ENCODE measurements at places on chromosomes 7 and 10.

DNA sequence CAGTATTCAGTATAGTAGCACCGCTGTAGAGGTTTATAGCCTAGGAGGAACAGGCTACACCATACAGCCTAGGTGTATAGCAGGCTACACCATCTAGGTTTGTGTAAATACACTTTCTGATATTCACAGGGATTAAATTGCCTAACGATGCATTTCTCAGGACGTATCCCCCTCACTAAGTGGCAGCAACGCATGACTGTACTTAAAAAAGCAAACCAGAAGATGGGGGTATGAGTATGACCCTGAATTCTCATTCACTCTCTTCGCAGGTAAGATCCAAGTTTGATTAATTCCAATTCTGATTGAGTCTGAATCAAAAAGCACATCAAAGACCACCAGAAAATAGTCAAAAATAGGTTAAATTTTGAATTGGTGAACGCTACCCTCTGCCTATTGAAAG is 972 bp downstream of the ORC5 start:
- no peak for DNase-seq

GRCh38 chr7:69878591-69878990 is 280.3 kb downstream of the AUTS2 start:
- DNase-seq, result no peak

DNA sequence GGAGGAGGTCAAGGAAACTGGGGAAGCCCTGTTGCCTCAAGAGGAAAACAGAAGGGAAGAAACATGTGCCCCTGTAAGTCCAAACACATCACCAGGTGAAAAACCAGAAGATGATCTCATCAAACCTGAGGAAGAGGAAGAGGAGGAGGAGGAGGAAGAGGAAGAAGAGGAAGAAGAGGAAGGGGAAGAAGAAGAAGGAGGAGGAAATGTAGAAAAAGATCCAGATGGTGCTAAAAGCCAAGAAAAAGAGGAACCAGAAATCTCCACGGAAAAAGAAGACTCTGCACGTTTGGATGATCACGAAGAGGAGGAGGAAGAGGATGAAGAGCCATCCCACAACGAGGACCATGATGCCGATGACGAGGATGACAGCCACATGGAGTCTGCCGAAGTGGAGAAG is 82.7 kb upstream of the SAMD8 start:
- no peak for DNase-seq

DNA sequence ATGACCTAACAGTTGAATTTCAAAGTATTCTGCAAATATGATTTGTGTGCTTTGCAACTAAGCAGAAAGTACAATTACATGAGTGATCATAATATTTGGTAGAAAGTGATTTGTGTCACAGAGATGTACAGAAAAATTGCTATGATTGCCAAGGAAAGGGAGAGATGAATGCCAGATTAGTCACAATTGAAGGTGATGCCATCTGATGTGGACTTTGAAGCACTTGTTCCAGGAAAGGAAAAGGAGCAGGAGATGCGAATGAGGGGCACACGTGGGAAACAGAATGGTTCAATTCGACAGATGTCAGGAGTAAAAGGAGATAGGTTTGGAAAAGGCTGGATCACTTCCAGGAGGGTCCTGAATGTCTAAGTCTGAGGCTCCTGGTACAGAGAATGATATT is 153.1 kb upstream of the LAMB4 start:
- no peak for DNase-seq

- DNase-seq, result no peak
Observed at GRCh38 chr7:81604075-81604807, 165.6 kb downstream of the HGF start.

GRCh38 chr7:82926477-82926876 is 236.2 kb downstream of the PCLO start:
- DNase-seq, result no peak

DNA sequence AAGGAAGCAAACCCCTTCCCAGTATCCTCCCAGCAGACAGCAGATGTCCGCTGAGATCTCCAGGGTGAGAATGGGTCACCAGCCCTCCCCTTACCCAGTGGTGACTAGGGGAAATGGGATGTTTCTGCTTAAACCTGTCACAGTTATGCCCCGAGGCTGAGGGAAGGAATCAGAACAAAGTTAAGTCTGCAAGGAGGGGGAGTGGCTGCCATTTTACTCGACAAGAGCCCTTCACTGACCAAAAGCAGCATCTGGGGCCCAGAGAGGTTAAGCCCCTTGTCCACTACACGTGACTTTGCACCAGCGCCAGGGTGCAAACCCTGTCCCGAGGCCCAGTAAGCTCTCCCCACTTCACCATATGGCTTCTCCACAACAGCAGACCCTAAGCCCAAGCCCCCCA is 4.6 kb upstream of the NANOS1 start:
- no peak for DNase-seq

- no peak for DNase-seq
Observed at GRCh38 chr7:139646566-139646965, 123.1 kb downstream of the CLEC2L start.

- DNase-seq, result peak; percentile 62
Observed at GRCh38 chr10:97325754-97326153, 6.7 kb downstream of the FRAT1 start.

GRCh38 chr10:6086375-6087233 is 2.2 kb upstream of the RBM17 start:
- peak; percentile 93 for DNase-seq

DNA sequence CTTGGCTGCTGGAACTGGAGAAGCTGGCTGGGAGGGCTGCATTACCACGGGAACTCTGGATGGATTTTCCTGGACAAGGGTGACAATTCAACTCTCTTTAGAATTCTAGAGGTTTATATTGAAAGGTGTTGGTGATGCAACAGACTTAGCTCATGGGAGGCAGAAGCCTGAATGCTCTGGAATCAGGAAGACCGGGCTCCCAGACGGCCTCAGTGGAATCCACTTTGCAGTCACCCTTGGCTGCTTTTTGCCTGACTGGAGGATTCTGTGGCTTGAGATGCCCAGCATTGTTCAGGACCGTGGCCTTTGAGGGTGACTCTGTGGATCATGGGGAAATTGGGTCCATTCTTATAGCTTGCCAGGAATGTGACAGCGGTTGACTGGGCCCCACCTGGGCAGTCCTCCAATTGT is 32.3 kb downstream of the PYROXD2 start:
- DNase-seq, result no peak

GRCh38 chr7:90708841-90709317 is 112.8 kb downstream of the CDK14 start:
- no peak for DNase-seq

DNA sequence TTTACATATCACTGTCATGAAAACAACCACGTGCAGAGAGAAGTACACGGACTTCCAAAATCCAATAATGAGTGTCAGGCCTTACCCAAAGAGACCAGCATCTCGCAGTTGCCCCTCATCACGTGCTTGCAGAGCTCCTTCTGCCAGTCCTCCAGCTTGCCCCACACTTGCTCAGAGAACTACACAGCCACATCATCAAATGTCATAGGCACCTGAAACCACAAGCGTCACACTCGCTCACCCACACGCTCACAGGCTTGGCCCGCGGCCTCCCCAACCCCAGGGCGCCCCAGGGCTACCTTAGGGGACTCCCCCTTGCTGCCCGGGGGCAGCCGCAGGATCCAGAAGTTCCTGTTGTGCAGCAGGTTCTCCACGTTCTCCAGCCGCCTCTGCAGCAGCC is 123.4 kb upstream of the ZNF746 start:
- DNase-seq, result no peak

GRCh38 chr10:6215683-6216484 is 13.2 kb downstream of the PFKFB3 start:
- DNase-seq, result no peak

- no peak for DNase-seq
Observed at GRCh38 chr10:24678757-24679156, 44.9 kb downstream of the ARHGAP21 start.

- no peak for DNase-seq
Observed at GRCh38 chr10:31464552-31464951, 145.5 kb downstream of the ZEB1 start.

GRCh38 chr10:45491061-45491460 is 117.0 kb downstream of the ALOX5 start:
- DNase-seq, result no peak

GRCh38 chr10:121385136-121385535 is 213.1 kb downstream of the FGFR2 start:
- no peak for DNase-seq

- no peak for DNase-seq
Observed at GRCh38 chr7:26162431-26162830, 10.4 kb downstream of the NFE2L3 start.

- no peak for DNase-seq
Observed at GRCh38 chr10:100148353-100149211, 37.2 kb downstream of the ERLIN1 start.

DNA sequence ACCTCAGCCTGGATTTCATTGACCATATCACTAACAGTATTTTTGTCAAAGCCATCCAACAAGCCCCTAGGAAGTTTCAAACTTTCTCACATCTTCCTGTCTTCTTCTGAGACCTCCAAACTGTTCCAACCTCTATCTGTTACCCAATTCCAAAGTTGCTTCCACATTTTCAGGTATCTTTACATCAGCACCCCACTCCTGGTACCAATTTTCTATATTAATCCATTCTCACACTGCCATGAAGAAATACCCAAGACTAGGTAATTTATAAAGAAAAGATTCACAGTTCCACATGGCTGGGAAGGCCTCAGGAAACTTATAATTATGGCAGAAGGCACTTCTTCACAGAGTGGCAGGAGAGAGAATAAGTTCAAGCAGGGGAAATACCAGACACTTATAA is 571.9 kb upstream of the PHF14 start:
- DNase-seq, result no peak

GRCh38 chr10:12413369-12413711 is 64.0 kb downstream of the CAMK1D start:
- DNase-seq, result no peak

DNA sequence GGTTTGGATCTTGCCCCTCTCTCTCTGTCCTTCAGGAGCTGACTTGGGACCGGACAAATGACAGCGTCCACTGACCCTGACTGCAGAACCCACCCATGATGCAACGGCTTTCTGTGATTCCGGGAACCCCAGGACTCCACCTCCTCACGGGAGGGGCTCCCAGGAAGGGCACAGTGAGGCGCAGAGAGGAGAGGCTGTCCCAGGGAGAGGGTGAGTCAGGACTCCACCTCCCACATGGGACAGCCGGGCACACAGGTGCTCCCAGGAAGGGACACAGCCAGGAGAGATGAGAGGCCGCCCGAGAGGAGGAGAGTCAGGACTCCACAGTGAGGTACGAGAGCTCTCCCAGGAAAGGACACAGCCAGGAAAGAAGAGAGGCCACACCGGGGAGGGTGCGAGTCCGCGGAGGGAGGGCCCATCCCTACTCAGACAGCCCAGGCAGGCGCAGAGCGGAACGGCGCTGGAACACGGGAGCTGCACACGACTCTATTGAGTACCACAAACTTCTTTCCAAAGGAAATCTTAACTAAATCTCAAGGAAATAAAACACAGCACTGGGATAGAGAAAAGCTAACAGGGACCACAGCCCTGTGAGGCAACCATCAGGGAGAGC is 162.5 kb downstream of the MAD1L1 start:
- DNase-seq, result no peak

GRCh38 chr7:115183431-115184057 is 261.6 kb downstream of the MDFIC start:
- no peak for DNase-seq

- DNase-seq, result no peak
Observed at GRCh38 chr10:112775381-112775780, 174.7 kb upstream of the TCF7L2 start.

- no peak for DNase-seq
Observed at GRCh38 chr10:125811251-125811650, 11.8 kb downstream of the UROS start.

GRCh38 chr10:28331066-28331465 is 28.2 kb upstream of the MPP7 start:
- DNase-seq, result no peak

DNA sequence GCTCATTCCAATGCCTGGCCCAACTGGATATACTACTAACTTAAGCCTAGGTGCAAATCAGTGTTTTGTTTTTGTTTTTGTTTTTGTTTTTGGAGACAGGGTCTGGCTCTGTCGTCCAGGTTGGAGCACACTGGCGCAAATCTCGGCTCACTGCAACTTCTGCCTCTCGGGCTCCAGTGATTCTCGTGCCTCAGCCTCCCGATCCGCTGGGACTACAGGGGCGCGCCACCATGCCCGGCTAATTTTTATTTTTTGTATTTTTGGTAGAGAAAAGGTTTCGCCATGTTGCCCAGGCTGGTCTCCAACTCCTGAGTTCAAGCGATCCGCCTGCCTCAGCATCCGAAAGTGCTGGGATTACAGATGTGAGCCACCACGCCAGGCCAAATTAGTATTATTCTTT is 1.6 kb downstream of the PPP3CB start:
- no peak for DNase-seq

- no peak for DNase-seq
Observed at GRCh38 chr7:149085866-149086265, 4.7 kb downstream of the ZNF786 start.

GRCh38 chr7:46291050-46291438 is 370.0 kb upstream of the IGFBP3 start:
- DNase-seq, result peak; percentile 23

- DNase-seq, result peak; percentile 94
Observed at GRCh38 chr10:99659031-99659867, at the start of gene ENTPD7. TSS of gene ENTPD7 (plus strand) at chr10:99659509. CDS start at chr10:99659957, 448 bp downstream.

DNA sequence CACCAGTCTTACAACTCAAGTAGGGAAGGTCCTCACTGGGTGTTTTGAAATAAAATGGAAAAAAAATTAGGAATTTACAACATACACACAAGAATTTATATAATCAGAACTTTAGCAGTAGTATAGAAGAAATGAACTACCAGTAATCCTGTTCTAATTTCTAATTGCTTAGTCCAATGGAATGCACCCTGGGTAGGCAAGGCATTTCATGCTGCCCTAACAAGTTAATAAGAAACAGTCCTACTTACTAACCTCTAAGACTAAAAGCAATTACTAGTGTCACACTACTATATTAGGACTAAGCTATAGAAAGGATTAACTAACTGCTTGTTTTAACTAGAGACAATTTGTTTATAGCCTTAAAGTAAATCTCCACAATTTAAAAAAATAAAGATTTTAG is 158.1 kb downstream of the BTAF1 start:
- no peak for DNase-seq

- no peak for DNase-seq
Observed at GRCh38 chr7:87202705-87203104, 16.8 kb downstream of the TMEM243 start.

- DNase-seq, result no peak
Observed at GRCh38 chr7:71706597-71706975, 574.6 kb downstream of the GALNT17 start.

- no peak for DNase-seq
Observed at GRCh38 chr7:151518105-151518946, 1.4 kb downstream of the RHEB start.

- DNase-seq, result no peak
Observed at GRCh38 chr7:101122933-101123702, 3.8 kb upstream of the SERPINE1 start.

GRCh38 chr10:52146766-52147165 is 167.3 kb upstream of the DKK1 start:
- DNase-seq, result no peak
